ENCODE measurements at places on chromosomes 6 and 20. TPM values are rescaled to one million over a fixed set of nuclear protein-coding genes. Genes with fewer than 3 reads are reported as not detected.

BTNL2 gene
- not detected for total RNA-seq

WFDC13 gene
- not detected for total RNA-seq

SCGN gene
- total RNA-seq = not detected

TNF gene
- total RNA-seq = not detected

LST1 gene
- 0.23 TPM for total RNA-seq

HIVEP1 gene
- 19.5 TPM for total RNA-seq

IRAK1BP1 gene
- total RNA-seq = 4.2 TPM

SLC22A2 gene
- 1.7 TPM for total RNA-seq

BMP5 gene
- total RNA-seq = 0.03 TPM

CBFA2T2 gene
- total RNA-seq = 7.4 TPM

ZC2HC1B gene
- not detected for total RNA-seq

SIRPA gene
- 13.6 TPM for total RNA-seq

LTB gene
- not detected for total RNA-seq

GTSF1L gene
- not detected for total RNA-seq

TMEM242 gene
- total RNA-seq = 7.0 TPM

WFDC10B gene
- total RNA-seq = not detected

ZC3H12D gene
- 0.33 TPM for total RNA-seq

MYB gene
- 0.33 TPM for total RNA-seq

KCNK16 gene
- total RNA-seq = not detected

MAFB gene
- total RNA-seq = 0.79 TPM

COL11A2 gene
- total RNA-seq = 0.13 TPM

ADTRP gene
- total RNA-seq = 9.0 TPM

GPLD1 gene
- total RNA-seq = 0.46 TPM

TCF19 gene
- total RNA-seq = 7.9 TPM

PKHD1 gene
- total RNA-seq = not detected

ABHD16B gene
- not detected for total RNA-seq

OPRM1 gene
- not detected for total RNA-seq

PHACTR1 gene
- 1.6 TPM for total RNA-seq

CLVS2 gene
- total RNA-seq = not detected

TREM2 gene
- total RNA-seq = not detected

SYCP2L gene
- total RNA-seq = not detected

BPIFB2 gene
- not detected for total RNA-seq

CABLES2 gene
- total RNA-seq = 1.0 TPM

ENPP5 gene
- 3.6 TPM for total RNA-seq

CCN6 gene
- total RNA-seq = 0.10 TPM

GGTLC1 gene
- total RNA-seq = not detected

DNAH8 gene
- total RNA-seq = not detected

ULBP1 gene
- 0.17 TPM for total RNA-seq

FAM50B gene
- total RNA-seq = 11.7 TPM

SOX4 gene
- total RNA-seq = 11.7 TPM

GJA10 gene
- total RNA-seq = not detected

GNMT gene
- total RNA-seq = 0.13 TPM

KCNK15 gene
- 4.8 TPM for total RNA-seq

PYGB gene
- 123 TPM for total RNA-seq

PDE10A gene
- 8.5 TPM for total RNA-seq

ZNF334 gene
- total RNA-seq = 0.83 TPM

LY6G6C gene
- total RNA-seq = not detected

SPATA25 gene
- total RNA-seq = 0.65 TPM

EEF1A1 gene
- 23,677 TPM for total RNA-seq
